Natural killer cell treated with Interleukin-12 subunit alpha and Interleukin-12 subunit beta and Interleukin-15 and Interleukin-18, amount 100 ng/mL, for 72 hours (primary cell): ENCODE measurements at places on chromosomes 7 and 10. TPM values are rescaled to one million over a fixed set of nuclear protein-coding genes. Genes with fewer than 3 reads are reported as not detected.

FKBP6 gene
- not detected for total RNA-seq

PANK1 gene
- total RNA-seq = 10.5 TPM

LEP gene
- not detected for total RNA-seq

ZNF804B gene
- not detected for total RNA-seq

ACSL5 gene
- 111 TPM for total RNA-seq

DGKI gene
- 4.4 TPM for total RNA-seq

OR6V1 gene
- total RNA-seq = not detected

INSIG1 gene
- total RNA-seq = 120 TPM

FAM185A gene
- 8.2 TPM for total RNA-seq

- DNase-seq = no peak
Measured at GRCh38 chr7:43456200-43456599, 126.7 kb upstream of the STK17A start.

- no peak for DNase-seq
Measured at GRCh38 chr7:43461349-43462024, 121.4 kb upstream of the STK17A start.

GRCh38 chr7:155424301-155425010 lies 33.5 kb upstream of the EN2 start:
- no peak for DNase-seq

GRCh38 chr10:34713875-34714274 lies 101.2 kb downstream of the PARD3 start:
- DNase-seq = no peak

- no peak for DNase-seq
Measured at GRCh38 chr10:97849103-97849686, 448 bp upstream of the GOLGA7B start.

GRCh38 chr10:15238555-15239335 lies 70.3 kb upstream of the NMT2 start:
- no peak for DNase-seq

DNA sequence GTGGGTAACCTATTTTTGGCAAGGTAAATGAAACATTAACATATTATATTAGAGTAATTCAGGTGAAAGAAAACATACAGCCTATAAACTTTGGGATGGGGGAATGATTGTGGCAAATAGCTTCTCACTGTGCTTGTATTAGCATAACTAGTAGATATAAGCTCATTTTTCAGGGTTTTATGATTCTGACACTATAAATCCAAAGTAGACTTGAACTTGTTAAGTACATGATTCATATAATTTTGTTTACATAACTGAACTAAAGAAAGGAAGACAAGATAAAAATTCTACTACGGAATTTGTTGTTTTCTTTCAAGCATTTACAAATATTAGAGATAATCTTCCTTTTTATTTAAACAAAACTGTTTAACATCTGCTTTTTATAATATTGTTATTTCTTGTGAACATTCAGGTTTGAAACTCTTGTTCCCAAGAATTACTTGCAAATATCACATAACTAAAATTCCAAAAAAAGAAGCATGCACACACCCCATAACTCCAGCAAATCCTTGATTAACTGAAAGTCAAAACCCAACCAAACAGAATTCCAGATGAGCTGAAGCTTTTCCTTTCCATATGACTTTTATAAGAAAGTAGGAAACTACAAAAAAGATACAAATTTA lies 142.3 kb downstream of the JAZF1 start:
- DNase-seq = no peak

DNA sequence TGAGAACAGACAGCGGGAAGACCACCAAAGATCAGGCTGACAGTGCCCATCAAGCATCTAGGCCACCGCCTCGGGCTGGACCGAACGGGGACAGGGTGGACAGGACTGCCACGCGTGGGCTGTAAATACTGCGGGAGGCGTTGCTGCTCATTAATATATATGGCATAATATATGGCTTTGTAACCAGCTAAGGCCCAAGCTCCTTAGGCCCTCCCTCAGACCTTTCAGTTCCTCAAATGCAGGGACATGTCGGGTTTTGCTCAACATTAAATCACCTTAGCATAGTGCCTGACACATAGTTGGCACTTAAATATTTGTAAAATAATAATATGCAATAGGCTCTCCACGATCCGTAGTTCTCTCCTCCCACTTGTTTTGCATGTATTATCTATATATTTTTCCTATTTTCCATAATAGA lies 402 bp upstream of the TMEM168 start:
- DNase-seq = no peak

- no peak for DNase-seq
Measured at GRCh38 chr10:60123172-60123571, 216.8 kb upstream of the CCDC6 start.

DNA sequence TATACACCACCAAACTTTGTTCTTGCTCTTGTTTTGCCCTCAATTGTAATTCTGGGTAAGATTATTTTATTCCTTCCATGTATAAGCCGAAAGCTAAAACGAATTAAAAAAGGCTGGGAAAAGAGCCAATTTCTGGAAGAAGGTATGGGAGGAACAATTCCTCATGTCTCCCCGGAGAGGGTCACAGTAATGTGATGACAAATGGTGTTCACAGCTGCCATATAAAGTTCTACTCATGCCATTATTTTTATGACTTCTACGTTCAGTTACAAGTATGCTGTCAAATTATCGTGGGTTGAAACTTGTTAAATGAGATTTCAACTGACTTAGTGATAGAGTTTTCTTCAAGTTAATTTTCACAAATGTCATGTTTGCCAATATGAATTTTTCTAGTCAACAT lies 12.5 kb upstream of the CFAP69 start:
- DNase-seq = no peak

- DNase-seq = no peak
Measured at GRCh38 chr10:73841526-73842285, 30.3 kb upstream of the NDST2 start.
